ENCODE measurements at places on chromosomes 11 and 22.

DNA sequence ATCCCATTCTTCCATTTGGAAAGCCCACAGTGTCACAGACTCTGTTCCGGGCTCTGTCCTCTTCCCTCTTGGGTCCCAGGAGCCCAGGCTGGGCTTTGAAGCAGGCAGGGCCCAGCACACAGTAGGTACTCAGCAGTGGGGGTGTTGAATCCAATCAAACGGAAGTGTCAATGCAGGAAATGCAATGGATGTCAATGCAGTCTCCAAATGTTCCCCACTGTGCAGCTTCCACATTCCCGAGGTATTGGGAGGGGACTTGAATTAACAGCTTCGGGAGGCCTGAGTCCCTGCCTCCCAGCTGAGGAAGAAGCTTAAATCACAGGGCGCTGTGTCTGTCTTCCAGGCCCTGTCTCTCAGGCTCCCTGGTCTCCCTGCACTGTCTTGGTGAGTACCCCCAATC is 21.8 kb upstream of the SMIM35 start:
- DNase-seq, result no peak

GRCh38 chr22:43777286-43777685 is 34.8 kb downstream of the EFCAB6 start:
- DNase-seq, result peak; percentile 6

DNA sequence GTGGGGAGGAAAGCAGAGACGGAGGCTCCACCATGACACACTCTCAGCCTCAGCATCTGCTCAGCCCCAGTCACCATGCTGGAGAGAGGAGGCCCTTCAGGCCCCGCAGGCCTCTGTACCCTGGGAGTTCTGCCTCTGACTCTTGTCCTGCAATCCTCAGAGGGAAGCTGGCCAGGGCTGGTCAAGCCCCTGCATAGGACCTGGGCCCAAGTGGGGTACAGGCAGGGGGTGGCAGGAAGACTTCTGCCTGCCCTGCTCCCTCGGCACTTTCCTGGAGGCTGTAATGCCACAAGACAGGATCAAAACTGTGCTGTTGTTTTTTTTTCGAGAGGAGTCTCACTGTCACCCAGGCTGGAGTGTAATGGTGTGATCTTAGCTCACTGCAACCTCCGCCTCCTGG is 33.7 kb downstream of the LRRC74B start:
- DNase-seq, result no peak

DNA sequence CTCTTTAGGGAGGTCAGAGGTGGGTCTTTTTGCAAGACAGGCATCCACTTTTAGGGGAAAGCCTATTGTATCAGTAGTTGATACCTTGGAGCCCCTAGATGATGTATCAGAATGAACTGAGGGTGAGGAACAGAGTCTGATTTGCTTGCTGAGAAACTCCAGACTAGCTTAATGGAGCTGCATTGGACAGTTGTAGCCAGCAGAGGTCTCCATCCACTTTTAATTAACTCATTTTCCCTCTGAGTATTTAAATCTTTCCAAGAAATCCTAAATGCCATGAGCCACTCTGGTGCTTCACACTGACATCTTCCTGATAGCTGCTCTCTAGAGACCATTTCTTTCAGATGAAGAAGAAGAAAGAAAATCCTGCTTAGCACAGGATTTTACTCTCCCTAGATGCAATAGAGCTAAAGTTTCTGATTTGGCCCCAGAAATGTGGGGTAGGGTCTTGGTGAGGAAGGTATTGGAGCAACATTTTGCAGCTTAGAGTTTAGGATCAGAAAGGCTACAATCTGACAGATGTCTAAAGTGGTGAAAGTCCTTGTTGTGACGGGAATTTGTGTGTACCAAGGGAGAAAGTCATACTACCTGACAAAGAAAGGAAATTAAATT is 38.0 kb downstream of the EXT2 start:
- no peak for DNase-seq

DNA sequence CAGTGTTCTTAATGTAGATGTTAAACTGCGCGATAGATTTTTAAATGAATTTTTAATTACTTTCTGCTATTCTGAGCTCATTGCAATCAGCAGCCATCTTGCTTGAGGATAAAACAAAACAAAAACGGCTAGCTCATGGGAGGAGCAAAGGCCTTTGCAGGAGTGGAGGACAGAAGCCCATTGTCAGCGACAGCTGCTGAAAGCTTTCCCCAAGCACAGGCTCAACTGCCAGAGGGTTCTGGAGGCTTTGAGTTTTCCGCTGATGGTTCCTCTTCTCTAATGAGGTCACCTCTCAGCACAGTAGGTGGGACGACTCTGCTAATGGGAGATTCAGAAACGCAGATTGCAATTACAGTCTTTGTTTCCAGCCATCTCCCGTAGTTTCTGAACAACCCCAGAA is 167.1 kb upstream of the TTC12 start:
- no peak for DNase-seq

DNA sequence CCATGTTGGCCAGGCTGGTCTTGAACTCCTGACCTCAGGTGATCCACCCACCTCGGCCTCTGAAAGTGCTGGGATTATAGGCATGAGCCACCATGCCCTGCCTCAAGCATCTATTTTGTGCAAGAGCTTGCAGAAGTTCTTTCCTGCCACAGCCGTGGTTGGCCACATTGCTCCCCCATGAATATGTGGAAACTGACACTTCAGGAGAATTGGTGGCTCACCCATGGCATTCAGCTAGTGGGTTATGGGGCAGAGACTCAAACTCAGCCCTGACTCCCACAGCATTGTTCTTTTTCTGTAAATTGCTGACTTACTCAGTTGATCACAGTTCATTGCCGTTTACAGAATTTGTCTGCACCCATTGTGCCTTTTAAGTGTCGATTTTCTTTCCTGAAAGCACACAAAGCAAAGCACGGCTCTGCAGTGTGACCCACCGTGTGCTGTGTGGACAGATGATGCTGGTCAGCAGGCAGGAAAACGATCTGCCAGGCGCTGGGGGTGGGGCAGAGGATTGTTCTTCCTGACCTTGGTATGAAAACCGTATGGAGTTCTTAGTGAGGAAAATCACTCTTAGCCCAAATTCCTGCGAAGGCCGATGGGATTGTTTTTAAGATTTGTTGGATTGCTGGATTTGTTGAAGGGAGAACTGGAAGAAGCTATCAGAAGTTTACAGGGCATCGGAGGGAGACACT is 115.6 kb downstream of the PTPRJ start:
- no peak for DNase-seq

DNA sequence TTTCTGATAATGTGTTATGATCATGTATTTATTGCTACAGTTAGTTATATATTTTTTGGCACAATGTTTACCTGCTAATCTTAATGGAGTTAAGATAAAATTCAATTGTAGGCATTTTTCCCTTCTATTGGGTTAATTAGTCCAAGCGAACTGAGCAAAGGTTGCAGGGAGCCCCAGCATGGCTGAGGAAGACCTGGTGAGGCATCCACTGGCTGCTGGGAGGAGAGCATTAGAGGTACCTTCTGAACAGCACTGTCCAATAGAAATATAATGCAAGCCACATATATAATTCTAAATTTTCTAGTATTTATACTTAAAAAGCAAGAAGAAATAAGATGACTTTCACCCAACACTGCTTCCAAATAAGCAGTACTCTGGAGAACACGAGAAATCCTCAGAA is 689 bp upstream of the TMEM126A start:
- DNase-seq, result no peak

DNA sequence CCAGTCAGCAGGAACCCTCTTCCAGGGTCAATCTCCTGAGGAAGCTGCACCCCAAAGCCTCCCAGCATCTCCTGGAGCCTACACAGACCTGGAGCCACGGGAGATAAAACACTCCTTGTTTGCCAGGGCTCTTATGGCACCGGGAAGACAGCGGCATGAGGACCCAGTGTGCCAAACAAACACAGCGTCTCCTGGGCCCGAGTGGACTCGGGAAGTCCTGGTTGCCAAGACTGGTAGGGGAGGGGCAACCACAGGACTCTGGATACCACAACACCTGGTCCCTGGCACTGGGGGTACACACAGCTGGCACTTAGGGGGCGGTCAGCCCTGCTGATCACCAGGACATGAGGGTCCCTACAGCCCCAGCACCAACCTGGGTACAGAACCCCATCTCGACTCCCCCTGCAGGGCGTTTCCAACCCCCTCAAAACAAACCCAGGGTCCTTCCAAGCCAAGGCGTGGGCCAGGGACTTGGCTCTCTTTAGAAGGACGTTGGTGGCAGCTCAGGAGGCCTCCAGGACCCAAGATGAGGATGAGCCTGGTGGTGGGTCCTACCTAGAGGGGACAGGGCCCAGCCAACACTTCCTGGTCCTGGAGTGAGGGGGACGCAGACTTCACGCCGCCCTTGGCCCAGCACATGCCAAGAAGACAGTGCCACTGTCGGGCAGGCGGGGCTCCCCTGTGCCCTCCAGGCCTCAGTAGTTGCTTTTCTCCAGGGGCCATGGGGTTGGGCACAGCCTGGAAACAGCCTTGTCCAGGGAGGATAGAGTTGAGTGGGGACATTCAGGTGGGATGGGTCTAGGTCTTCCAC is 85.0 kb downstream of the CELSR1 start:
- DNase-seq, result no peak

GRCh38 chr11:26244207-26244606 is 87.7 kb upstream of the ANO3 start:
- DNase-seq, result no peak

GRCh38 chr11:8692417-8692816 is 9.8 kb downstream of the RPL27A start:
- no peak for DNase-seq

GRCh38 chr11:69624293-69624692 is 16.7 kb upstream of the CCND1 start:
- DNase-seq, result no peak

GRCh38 chr11:123187665-123188507 is 7.2 kb downstream of the CLMP start:
- DNase-seq, result no peak

DNA sequence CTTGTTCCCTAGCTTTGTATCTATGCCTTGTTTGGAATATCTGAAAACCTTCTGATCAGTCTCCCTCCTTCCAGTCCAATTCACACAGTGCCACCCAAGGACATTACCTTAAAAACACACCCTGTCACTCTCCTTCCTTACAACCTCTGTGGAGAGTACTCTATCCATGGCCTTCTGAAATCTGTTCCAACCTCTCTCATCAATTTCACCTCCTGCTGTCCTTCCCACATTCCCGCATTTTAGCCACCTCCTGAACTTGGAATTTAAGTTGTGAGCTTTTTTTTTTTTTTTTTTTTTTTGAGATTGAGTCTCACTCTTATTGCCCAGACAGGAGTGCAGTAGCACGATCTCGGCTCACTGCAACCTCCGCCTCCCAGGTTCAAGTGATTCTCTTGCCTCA is 824.8 kb downstream of the METTL15 start:
- DNase-seq, result no peak

DNA sequence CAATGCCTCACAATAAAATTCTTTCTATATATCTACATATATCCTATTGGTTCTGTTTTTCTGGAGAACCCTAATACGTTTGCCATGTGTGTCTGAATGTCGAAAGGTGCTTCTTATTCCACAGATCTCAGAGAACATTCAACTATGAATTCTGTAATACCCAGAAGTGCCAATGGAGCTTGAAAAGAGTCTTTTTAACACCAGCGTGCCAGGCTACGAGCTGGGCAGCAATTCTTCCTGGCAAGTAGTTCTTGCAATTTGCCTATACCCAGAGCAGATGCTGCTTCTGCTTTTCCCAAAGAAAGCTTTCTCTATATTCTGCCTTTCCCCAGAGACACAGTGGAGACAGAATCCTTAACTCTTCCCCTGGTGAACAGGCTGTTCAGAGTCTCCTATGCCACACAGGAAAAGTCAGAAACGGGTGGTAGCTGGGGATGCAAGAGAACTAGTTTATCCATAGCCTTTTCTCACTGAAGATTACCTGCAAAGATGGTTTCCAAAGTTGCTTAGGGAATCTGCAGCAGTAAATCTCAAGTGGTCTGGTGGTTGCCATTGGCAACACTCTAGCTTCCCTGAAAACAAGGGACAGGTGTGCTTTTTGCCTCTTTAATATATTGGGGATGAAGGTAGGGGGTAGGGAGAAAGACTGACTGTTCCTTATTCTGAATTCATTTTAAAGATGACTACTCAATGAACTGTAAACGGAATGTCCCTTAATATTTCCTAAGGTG is 16.8 kb upstream of the PAFAH1B2 start:
- DNase-seq, result no peak

DNA sequence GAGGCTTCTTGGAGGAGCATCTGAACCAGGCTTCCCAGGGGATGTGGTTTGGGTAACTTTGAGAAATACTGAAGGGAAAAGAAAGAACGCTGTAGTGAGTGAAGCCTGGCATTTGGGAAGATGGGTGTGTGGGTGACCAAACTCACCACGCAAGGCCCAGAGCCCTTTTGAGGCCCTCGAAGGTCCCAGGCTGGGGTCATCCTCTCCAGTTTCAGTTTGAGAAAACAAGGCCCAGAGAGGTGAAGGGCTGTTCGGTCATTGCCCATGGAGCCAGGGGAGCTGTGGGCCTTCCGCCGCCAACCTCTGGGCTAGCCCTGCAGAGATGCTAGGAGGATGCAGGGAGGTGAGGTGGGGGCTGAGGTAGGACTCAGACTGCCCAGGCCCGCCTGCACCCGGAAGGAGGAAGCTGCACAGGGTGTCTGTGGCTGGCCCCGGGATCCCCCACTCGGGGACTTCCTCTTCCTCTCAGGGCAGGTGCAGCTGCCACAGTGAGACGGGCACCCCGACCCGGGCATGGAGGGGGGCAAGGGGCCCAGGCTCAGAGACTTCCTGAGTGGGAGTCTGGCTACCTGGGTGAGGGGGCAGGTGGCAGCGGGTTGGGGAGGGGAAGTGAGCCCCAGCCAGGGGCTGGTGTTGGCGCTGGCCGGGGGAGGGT is at the start of gene CCDC88B:
CCDC88B (plus strand) TSS at position 451 of the 655 bp plus-strand sequence; CDS start at position 514, 63 bp downstream.
- no peak for DNase-seq

- no peak for DNase-seq
Measured at GRCh38 chr11:75827562-75827961, 12.6 kb downstream of the UVRAG start.

DNA sequence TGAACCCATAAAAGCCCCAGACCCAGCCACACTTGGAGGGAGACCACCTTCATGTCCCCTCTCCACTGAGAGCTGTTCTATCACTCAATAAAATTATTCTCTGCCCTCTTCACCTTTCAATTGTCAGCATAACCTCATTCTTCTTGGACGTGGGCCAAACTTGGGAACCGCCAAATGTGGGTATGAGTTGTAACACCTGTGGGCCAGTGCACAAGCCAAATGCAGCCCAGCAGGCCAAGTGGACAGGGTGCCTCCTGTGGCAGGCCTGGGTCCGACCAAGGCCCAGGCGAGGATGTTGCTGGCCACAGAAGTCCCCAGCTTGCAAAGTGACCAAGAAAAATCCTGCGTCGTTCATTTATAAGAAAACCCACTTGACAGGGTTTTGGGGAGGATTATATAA is 621.2 kb downstream of the METTL15 start:
- no peak for DNase-seq

DNA sequence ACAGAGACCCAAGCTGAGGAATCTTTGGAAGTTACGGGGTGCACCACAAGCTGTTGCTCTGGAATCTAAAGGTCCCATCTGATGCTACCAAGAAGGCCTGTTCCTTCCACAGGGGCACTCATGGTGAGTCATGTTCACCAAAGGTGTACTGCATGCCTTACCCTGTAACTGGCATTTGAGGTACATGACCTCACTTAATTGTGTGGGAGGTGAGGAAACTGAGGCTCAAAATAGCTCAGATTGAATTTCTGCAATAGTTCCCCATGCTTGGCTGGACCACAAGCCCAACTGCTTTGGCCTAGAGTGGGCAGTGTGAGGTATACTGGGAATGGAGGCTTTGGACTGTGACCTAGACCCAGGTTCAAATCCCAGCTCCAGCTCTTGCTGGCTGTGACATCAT is 8.2 kb downstream of the MTFP1 start:
- no peak for DNase-seq

- peak; percentile 24 for DNase-seq
Measured at GRCh38 chr11:132595711-132596134, 936.6 kb downstream of the OPCML start.

GRCh38 chr22:34620832-34621231 is 445.1 kb upstream of the ISX start:
- DNase-seq, result no peak

GRCh38 chr11:64647019-64647779 is 56.2 kb downstream of the SLC22A12 start:
- DNase-seq, result no peak

Data from fibroblast of skin of left biceps (primary cell).